ENCODE measurements at places on chromosomes 7 and 10.

DNA sequence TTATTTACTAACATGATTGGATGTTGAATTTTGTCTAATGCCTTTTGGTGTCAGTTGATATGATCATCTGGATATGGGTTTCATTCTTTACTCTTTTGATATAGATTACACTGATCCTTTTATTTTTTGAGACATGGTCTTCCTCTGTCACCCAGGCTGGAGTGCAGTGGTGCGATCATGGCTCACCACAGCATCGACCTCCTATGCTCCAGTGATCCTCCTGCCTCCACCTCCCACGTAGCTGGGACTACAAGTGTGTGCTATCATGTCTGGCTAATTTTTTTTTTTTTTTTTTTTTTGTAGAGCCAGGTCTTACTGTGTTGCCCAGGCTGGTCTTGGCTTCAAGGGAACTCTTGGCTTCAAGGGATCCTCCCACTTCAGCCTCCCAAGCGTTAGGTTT is 27.1 kb downstream of the BMS1 start:
- DNase-seq = no peak

- no peak for DNase-seq
These were observed 48.4 kb upstream of the PLXDC2 start for GRCh38 chr10:19767876-19768275.

DNA sequence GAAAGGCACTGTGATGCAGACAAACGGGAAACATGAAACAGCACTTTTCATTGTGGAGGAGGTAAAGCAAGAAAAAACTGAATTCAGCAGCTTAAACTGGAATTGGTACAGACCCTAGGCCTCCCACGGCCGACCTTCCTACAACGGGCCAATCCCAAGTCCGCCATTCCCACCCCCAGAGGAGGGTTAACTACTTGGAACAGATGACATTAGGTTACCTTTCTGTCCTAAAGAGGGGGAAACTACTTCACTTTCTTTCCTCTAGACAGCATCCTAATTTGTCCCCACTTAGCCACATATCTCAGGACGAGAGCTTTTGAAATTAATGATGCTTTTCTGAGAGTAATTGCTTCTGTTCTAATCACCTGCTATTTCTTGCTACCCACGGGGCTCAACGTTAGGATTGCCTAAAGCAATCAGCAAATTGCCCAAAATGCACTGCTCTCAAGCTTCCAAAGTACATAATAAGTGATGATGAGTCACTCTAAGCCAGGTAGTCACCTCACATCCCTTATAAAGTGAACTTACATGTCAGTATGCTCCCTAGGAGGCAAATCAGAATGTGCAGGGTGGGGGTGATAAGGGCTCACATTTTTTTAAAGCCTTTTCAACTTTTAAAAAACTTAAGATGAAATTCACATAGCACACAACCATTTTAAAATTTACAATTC is 36.7 kb downstream of the LSM5 start:
- DNase-seq = no peak

GRCh38 chr7:16926283-16926682 is 44.5 kb upstream of the AGR3 start:
- DNase-seq = no peak

GRCh38 chr10:20745556-20746375 is 151.3 kb downstream of the NEBL start:
- DNase-seq = no peak

- DNase-seq = no peak
These were observed 91.5 kb downstream of the CTTNBP2 start for GRCh38 chr7:117781707-117782106.

- no peak for DNase-seq
These were observed 26.3 kb upstream of the TMEM236 start for GRCh38 chr10:17725703-17726102.

GRCh38 chr10:121524157-121524817 is 74.0 kb downstream of the FGFR2 start:
- DNase-seq = no peak

DNA sequence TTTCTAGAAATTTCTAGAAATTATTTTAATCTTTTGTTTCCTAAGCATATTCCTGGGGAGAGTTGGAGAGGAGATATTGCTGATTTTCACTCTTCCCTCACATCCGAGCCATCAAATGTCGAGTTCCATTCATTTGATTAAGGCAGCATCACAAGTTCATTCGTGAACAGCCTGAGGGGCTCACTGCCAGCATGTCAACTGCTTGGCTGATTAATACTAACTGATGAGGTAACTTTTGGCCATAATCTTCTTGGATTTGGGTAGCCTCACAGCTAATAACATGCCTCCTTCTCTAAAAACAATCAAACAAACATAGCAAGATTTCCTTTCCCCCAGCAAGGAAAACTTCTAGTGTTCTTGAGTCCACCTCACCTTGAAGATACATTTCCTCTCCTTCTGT is 87.1 kb upstream of the AFAP1L2 start:
- DNase-seq = no peak

DNA sequence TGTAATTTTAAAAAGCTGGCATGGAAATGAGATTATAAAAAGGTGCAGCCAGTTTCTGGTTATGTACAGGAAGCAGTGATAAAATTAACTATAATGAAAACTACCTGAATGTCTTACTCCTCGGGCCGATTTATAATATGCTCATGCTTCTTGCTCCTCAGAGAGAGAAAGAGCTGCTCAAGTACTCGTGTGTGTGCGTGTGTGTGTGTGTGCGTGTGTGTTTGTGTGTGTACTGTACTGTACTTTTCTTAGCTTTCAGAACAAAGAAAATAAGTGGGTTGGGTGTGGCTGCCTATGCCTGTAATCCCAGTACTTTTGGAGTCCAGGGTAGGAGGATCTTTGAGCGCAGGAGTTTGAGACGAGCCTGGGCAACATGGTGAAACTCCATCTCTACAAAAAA is 96.6 kb upstream of the NMT2 start:
- DNase-seq = no peak

DNA sequence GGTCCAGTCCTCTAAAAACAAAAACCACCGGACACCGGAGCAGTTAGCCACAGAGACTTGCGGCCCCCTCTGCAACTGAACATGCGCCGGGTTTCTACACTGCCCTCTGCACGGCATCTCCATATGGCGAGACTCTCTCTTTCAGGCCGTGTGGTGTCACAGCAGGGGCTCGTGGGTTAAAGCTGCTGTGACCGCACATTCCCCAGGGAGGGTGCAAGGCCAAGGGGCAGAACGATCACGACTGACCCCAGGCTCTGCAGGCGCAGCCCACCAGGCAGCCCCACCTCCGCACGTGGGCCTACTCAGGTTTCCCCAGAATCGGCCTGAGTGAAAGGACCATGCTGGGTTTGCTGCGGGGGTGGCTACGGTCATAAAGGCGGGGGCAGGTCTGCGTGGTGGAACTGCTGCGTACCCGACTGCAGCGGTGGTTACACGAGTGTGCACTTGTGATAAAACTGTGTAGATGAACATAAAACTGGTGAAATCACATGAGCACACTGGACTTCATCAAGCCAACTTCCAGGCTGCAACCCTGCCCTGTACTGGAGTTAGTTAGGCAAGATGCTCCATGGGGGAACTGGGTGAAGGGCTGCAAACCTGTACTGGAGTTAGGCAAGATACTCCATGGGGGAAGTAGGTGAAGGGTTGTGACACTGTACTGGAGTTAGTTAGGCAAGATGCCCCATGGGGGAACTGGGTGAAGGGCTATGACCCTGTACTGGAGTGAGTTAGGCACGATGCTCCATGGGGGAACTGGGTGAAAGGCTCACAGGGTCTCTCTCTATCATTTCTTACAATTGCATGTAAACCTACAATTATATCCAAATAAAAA is 81.4 kb upstream of the PPP2R2D start:
- no peak for DNase-seq

DNA sequence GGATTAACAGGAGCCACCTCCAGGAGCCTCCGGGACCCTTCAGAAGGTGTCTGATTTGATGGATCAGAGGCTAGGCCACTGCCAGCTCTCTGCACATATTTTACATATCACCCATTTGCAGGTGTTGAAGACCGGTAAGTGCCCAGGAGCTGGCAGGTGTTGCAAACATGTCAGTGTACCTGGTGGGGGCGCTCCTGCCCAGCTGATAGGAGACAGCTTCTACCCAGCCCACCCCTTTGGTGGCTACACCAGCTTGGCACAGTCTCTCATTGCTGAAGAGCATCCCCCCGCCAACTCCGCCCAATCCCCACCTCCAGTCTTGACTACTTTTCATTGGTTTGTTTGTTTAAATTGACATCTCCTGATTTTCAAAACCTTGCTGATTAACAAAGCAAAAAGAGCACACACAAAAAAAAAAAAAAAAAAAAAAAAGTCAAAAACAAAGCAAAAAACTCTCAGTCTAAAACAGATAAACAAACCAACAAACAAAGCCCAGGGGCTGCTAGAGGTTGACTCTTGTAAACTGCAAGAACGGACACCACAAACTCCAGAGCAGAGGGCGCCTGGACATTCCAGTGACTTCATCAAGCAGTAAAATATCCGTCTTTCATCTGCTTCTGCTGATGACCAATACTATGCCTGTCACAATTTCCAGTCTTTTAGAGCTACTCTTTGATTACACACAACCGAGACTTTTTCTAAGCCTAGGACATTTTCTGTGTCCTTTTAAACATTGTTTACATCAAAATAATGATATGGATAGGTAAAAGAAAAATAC is 275.3 kb downstream of the NRG3 start:
- DNase-seq = no peak

GRCh38 chr7:3206101-3206500 is 95.0 kb upstream of the SDK1 start:
- DNase-seq = no peak

GRCh38 chr7:150313870-150314269 is 9.3 kb upstream of the LRRC61 start:
- no peak for DNase-seq

DNA sequence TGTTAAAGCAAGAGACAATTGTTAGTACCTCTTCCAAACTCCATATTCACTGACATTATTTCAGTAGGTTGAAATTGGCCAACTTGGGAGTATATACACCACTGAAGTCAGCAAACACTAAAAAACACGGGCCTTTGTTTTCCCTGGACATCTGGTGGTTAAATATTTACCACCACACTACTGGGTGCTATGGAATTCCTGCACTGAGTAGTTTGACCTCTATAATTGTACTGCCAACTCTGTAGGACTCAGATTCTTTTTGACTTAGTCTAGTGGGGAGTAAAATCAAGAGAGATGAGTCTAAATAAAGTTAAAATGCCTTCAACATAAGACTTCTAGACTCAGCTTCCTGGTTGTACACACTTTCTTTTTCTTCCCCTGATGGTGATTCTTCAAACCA is 41.3 kb upstream of the TES start:
- DNase-seq = no peak

- DNase-seq = no peak
These were observed 564.2 kb downstream of the TCERG1L start for GRCh38 chr10:130747356-130747755.

DNA sequence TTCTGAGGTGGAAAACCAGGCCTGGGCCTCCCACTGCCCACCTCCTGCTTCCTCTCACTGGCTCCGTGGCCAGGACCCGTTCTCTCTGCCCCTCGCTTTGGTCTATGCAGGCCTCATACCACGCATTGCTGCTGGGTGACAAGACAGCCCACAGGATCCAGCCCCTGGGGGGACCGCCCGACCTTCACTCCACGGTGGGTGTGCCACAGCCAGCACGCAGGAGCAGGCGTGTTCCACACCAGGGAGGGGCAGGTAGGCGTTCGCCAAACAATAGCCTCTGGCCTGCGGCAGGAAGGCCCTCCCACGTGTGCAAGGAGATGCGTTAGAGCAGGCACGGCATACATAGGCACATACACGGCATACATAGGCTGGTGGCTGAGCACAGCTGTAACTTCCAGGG is 233.4 kb downstream of the WDR37 start:
- no peak for DNase-seq

DNA sequence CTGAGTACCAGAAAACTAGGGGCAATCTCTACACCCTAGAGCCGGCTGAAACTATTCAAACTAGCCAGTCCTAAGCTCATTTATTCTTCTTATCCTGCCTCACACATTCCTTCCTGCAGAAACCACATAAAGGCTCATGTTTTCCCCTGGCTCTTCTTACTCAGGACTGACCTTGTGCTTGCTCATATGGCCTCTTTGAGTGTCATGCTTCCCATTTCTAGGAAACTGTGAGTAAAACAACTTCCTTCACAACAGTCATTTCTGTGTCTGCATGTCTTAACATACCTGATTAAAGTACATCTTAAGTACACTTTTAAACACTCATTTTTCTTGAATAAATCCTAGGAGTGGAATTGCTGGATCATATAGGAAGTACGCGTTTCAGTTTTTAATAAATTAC is 52.3 kb upstream of the KIAA1217 start:
- no peak for DNase-seq

GRCh38 chr10:3265088-3265487 is 92.5 kb upstream of the PITRM1 start:
- no peak for DNase-seq

- no peak for DNase-seq
These were observed 1.6 kb downstream of the DENND11 start for GRCh38 chr7:141700296-141700847.

DNA sequence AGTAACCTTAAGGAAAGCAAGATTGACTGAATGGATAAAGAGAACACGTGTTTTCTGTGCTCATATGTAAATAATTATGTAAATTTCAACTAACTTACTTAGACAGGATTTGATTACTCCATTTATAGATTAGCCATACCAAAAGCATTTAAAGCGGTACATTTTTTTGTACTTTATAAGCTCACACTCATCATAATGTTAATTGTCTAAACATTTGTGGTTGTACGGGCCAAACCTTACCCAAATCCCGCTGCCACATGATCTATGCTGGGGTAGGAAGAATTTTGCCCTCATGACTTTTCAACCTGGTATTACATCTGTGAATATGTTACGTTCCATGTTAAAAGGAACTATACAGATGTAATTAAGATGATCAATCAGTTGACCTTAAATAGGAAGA is 29.1 kb downstream of the MKX start:
- no peak for DNase-seq

DNA sequence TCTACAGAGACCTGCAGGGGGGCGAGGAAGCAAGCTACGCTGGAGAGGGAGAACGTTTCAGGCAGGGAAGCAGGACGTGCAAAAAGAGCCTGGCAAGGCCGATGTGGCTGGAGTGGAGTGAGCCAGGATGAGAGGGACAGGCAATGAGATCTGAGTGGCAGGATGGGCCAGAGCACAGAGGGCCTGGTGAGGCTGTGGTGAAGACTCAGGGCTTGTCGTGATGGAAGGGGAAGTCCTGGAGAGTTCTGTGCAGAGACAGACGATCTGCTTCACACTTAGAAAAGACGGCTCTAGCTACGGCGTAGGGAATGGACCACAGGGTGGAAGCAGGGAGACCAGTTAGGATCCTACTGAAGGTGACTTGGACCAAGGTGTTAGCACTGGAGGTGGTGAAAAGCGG is 87.0 kb downstream of the SH3PXD2A start:
- DNase-seq = no peak

GRCh38 chr7:88218836-88219605 is 817 bp downstream of the SRI start:
- DNase-seq = no peak

GRCh38 chr7:131655866-131656265 is 99.4 kb upstream of the PODXL start:
- no peak for DNase-seq

DNA sequence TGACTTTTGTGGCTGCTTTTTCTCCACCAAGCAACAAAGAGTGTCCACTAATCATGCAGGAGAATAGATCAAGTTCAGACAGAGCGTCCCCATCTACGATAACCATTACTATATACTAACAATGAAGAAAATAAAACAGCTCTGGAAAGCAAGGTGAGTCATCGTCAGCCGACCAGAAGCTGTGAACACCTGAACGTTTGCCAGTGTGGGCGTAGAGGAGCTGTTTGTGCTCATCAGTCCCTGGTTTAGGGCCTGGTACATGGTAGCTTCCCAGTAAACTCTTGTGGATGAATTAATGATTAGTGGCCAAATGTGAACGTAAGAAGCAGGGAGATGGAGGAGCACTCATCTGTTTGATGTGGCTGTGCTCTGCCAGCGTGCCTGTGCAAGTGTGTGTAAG is 180.7 kb downstream of the EVX1 start:
- DNase-seq = no peak
